ENCODE measurements at places on chromosomes 6 and 20.

GRCh38 chr6:107413966-107414645 lies 45.3 kb downstream of the PDSS2 start:
- no peak for DNase-seq

- DNase-seq, result no peak
These were observed 603.5 kb upstream of the CITED2 start for GRCh38 chr6:139977887-139978332.

DNA sequence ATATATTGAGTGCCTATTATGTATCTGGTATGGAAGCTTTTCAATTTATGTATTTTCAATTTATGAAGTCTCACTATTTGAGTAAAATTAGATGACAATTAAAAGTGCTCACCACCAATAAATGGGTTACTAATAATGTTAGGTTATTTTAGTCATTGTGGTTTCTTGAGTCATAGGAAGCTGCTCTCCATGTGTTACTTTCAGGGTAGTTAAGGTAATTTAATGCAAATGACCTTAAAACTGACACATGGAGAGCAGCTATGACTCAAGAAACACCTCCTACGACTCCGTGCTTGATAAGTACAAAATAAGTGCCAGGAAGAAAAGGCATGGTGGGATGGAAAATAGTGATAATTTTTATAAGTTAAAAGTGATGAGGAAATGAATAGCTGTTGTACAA lies 16.5 kb upstream of the TINAG start:
- DNase-seq, result no peak

DNA sequence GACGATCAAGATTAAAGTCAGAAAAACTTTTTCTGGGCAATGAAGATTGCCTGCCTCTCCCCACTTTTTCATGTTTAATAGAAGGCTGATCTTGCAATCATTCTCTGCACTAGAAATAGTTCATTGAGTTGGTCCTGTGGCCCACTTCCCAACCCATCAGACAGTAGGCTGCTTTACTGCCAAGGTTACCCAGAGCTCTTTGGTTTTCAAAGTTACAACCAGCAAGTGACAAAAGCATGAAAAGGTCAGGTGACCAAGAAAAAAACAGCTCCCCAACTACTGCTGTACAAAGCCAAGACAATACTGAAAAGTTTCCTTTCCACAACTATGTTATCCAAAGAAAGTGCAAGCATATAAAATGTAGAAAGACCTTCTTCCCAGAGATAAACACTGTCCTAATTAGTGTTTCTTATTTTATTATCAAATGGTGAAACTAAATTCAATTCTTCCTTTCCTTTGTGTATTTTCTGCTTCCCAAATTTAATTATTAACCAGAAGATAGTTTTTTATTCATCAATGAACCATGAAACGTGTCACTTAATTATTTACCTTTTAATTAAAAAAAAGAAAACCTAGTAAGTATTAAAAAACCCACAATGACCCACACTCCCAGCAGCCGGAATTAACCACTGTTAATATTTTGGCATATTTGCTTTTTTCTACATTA lies 16.6 kb downstream of the DNAAF9 start:
- no peak for DNase-seq

DNA sequence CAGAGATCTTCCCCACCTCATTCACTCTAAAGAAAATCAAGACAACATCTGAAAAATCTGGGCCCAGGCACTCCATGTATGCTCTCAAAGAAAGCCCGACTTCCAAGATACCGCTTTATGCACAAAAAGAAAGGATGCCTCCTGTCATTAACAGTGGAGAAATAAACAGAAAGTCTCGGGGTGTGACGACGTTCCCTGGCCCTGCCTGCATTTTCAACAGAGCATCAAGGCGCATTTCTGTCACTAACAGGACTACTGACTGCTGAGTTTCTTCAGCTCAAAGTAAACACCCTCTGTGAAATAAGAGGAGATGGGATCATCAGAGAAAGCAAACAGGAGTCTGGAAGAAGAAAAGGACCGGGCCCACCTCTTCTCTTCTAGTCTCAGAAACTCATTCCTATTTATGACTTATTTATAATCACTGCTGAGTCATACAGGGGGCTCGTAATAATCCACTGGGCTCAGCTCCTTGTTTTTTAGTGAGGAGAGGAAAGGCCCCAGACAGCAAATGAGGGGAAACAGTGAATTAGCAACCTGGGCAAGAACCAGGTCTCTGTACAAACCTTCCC lies 99.7 kb downstream of the ZMYND8 start:
- DNase-seq, result no peak

GRCh38 chr6:88848870-88849269 lies 114.5 kb downstream of the RNGTT start:
- DNase-seq, result no peak

GRCh38 chr6:143166247-143166695 lies 105.6 kb downstream of the AIG1 start:
- no peak for DNase-seq

GRCh38 chr20:52312132-52312729 lies 120.7 kb upstream of the ZFP64 start:
- DNase-seq, result peak; percentile 69

DNA sequence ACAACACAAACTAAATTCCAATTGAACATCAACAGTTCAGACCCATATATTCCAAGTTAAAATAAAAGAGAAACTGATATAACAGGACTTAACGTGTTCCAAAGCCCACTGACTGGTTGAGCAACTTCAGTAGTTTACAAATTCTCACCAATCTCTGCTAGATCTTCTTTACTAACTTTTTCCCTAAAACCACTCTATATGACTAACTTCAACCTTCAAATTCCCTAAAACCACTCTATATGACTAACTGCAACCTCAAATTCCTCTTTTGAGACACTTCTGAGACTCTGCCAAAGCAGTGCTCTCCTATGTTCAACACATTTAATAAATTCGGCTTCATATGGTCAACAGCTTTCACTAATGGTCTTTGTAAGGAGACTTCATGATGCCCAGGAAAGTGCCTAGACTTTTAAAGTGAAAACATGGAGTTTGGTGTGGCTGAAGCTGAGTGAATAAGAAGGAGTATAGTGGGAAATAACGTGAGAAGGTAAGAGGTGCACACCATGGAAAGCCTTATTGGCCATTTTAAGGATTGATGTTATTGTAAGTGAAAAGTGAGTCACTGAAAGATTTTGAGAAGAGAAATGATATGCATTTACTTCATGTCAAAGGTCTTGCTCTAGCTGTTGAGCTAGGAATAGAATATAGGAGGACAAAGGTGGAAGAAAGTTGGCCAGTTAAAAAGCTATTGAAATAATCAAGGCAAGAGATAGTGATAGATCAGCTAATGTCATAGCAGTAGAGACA lies 134.0 kb upstream of the HCRTR2 start:
- no peak for DNase-seq

- no peak for DNase-seq
These were observed 167.7 kb downstream of the SIM1 start for GRCh38 chr6:100296810-100297544.

DNA sequence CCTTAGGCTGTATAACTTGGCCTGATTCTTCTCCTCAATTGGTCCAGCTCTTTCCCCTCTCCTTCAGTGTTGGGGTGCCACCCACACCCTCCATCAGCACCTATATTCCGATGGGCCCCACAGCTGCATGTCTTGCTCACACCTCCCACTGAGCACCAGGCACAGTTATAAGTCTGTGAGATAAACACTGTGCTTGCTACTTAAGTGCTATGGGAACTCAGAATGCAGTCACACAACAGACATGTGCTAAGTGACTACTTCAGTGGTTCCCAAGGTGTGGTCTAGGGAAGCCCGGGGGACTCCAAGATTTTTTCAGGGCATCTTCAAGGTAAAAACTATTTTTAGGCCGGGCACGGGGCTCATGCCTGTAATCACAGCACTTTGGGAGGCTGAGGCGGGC lies 7.3 kb downstream of the ZC3H12D start:
- no peak for DNase-seq

- DNase-seq, result no peak
These were observed 6.5 kb downstream of the BMP5 start for GRCh38 chr6:55868771-55869479.

DNA sequence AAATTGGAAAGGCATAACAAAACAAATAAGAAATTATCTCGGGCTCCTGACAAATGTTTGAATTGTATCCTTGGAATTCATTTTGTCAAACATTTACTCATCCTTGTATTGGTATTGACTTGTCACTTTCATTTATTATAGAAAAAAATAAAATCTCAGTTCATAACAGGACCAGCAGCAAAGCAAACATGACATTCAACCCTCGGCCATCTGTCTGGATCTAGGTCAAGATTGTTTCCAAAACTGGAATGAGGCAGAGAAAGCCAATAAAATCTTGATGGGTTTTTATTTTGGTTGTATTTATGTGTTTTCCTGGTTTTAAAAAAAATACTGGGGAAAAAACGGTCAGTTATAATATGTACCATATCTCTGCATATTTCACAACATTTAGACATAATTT lies 42.9 kb upstream of the FABP7 start:
- DNase-seq, result no peak

GRCh38 chr6:116666869-116667268 lies 1.7 kb downstream of the ZUP1 start:
- no peak for DNase-seq

All from NCI-H2081 (cell line).